WERI-Rb-1 (cell line): ENCODE measurements at places on chromosomes 12 and 14.

- DNase-seq, result no peak
These were observed 183.7 kb downstream of the DACT1 start for GRCh38 chr14:58821421-58821820.

DNA sequence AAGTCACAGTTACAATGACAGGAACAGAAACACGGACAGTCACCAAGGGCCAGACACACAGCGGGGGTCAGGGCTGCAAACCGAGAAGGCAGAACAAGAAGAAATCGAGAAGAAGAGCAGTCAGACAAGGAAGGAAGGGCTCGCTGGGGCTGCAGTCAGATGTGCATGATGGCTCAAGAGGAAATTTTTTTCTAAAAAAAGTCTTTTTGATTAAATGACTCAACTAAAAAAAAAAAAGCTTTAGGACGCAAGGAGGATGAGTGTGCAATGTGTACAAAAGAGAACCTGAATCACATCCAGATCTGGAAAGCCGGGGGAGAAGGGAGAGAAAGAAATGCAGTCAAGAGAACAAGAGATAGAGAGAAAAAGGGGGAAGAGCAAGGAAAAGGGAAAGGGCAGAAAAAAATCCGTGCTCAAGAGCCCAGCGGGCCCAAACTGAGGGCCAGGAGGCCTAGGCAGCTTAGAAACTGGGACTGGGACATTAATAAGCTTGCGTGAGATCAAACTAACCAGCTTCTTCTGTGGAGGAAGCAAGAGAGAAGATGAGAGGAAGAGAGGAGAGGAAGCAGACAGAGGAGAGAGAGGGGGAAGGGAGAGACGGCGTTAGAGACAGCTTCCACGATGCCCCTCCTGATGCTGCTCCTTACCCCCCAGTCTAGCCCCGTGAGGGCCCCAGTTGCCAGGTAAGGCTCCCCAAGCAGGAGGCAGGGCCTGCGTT lies 6.7 kb downstream of the IFFO1 start:
- DNase-seq, result no peak

DNA sequence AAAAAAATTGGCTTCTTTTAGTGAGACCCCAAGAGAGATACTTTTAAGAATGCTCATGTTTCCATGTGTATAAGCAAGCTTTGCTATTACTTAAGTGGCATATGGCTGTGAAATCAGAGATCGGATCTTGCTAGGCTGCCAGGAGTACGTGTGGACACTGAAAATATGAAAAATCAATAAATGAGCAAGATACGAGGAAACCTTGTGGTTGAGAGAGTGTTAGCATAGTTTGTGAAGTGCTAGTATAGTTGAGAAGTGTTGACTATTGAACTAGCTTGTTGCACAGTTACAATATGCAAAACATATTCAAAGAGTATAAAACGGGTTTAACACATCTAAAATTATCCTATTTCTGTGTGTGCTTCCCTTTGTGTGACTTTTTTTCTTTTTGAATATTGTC lies 230.9 kb upstream of the NOVA1 start:
- no peak for DNase-seq

DNA sequence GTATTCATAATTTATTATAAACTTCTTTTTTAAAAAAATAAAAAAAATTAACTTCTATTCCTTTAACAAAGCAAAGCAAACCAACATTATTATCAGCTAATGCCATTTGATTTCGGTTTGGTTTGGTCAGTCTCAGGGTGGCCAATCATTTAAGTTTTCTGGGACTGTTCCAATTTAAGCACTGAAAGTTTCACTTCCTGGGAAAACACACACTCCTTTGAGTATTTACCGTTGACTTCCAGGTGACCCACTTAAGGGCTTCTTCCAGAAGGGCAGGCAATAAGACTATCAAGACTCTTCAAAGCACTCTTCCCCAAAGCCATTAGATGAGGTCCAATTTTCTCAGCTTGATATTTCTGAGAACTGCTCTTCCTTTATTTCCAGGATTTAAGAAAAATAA lies 854.0 kb downstream of the DIO2 start:
- DNase-seq, result no peak

GRCh38 chr14:85325134-85326017 lies 204.6 kb upstream of the FLRT2 start:
- peak; percentile 51 for DNase-seq

DNA sequence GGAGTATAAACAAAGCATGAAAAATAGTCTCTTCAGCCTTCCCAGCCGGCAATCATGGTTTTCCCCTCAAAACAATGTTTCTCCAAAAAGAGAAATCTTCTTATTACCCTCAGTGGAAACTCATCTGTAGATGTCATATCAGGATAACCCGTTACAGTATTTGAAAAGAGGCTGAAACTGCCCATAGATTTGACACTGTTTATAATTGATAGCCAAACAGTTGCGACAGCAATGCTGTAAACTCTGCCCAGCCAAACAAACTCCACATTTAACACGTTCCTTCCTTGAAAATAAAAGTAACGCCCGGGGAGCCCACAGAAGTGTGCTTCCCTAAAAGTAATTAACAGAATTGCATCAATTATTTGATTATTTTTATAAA lies 201.3 kb upstream of the FOXN3 start:
- no peak for DNase-seq

DNA sequence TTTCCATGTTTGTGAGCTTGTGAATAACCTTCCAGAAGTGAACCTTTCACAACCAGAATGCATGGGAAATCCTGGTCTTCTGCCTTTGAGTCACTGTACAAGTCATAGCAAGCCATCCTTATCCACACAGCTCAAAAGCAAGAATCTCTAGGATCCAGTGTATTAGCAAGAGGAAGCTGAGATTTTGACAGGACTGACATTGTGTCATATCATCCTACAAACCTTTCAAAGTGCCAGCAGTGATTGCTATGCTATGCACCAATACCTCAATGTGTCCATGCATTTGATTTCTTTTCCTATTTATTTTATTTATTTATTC lies 13.5 kb upstream of the NRDE2 start:
- no peak for DNase-seq

DNA sequence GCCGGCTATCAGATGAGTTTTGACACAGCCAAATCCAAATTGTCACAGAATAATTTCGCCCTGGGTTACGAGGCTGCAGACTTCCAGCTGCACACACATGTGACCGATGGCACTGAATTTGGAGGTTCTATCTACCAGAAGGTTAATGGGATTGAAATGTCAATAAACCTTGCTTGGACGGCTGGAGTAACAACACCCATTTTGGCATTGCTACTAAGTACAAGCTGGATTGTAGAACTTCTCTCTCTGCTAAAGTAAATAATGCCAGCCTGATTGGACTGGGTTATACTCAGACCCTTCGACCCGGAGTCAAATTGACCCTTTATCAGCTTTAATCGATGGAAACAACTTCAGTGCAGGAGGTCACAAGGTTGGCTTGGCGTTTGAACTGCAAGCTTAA lies 100.2 kb upstream of the EVL start:
- DNase-seq, result no peak

- no peak for DNase-seq
These were observed 96.6 kb upstream of the G2E3 start for GRCh38 chr14:30462358-30462757.

GRCh38 chr12:49227713-49228112 lies 37.2 kb upstream of the TUBA1C start:
- DNase-seq, result no peak

- DNase-seq, result no peak
These were observed 5.1 kb downstream of the MBIP start for GRCh38 chr14:36315159-36315853.
